Pulmonary artery endothelial cell (primary cell): ENCODE measurements at places on chromosomes 3 and 15. TPM values are rescaled to one million over a fixed set of nuclear protein-coding genes. Genes with fewer than 3 reads are reported as not detected.
A peak's percentile ranks its signal among the peaks of the same experiment; 100 is the strongest.

DNA sequence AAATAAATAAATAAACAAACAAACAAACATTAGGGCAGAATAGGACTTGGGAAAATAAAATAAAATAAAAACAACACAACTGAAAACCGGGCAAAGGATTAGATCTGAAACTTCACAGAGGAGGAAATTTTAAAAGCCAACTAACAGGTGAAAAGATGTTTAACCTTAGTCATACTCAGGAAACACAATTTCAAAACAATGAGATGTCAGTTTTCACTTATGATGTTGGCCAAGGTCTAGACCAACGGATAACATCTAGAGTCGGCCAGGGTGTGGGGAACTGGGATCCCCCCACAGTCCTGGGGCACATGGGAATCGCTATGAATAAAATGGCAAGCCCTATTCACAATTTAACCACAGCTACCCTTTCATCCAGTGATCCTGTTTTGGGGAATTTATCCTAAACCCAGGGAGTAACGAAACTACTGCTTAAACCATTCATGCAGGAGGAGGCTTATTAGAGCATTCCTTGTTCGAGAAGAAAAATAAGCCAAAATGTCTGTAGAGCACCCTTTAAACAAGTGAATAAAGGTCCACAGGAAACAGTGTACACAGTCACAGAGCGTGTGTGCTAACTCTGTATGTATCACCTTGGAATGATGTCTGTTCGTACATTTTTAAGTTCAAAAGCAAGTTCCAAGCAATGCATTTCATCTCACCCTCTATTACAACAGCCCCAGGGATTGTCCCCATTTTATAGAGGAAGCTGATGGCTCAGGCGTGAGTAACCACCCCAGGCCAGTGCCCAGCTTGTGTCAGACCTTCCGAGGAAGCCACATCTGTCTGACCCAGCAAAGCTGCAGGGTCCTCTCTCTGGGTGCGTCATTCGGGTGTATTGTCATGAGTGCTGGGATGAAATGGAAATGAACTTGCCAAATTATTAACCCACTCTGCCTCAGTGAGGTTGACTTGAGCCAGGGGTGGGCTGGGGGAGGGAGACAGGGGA, 6.3 kb upstream of the ANPEP start:
- DNase-seq: no peak

DNA sequence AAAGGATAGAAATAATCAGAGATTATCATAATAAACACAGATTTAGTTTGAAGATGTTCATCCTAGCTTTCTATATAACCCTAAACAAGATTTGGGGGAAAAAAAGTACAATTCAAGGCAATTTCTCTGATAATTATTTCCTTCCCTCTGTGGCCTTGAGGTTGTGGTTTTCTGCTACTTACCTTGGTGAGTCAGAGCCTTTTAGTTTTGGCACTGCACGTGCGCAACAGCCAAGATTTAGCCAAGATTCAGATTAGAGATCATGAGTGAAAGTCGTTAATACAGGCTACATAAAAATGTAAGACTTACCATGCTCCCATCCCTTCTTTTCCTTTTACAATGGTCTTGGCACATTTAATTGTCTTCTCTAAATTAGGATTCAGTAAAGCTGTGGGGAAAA, 6.7 kb downstream of the LYZL4 start:
- DNase-seq: no peak

DNA sequence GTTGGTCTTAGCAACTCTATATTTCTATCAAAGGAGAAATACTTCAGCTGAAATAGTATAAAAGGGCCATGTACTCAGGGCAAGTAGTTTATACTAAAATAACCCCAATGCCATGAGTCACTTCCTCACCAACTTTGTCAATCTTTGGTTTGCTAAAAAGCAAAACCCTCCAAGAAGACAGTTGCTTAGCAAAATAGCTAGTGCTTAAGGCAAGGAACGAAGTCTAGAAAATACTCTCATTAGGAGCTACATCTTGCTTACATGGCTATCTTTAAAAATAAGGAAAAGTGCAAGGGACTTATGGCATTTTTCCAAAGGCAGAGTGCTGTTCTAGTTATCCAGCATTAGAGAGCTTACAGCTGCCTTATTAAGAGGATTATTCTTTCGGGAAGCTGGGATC, 28.4 kb downstream of the P3H2 start:
- no peak for DNase-seq

DNA sequence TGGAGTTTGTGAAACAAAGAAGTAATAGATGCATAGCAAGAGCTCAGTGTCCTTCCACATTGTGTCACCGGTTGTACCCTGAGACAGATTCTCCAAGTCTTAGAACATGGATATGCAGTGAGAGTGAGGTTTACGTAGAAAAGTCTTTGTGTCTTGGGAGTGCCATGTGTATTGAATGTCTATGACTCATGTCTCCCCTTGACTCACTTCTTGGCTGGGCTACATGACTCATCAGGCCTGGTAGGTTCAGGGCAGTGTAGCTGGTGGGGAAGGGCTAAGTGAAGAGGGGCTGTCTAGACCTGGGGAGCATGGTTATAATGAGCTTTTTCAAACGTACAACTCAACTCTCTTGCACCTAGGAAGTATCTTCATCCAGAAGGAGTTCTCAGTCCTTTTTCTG, 167.4 kb downstream of the GAP43 start:
- peak; percentile 57 for DNase-seq

DNA sequence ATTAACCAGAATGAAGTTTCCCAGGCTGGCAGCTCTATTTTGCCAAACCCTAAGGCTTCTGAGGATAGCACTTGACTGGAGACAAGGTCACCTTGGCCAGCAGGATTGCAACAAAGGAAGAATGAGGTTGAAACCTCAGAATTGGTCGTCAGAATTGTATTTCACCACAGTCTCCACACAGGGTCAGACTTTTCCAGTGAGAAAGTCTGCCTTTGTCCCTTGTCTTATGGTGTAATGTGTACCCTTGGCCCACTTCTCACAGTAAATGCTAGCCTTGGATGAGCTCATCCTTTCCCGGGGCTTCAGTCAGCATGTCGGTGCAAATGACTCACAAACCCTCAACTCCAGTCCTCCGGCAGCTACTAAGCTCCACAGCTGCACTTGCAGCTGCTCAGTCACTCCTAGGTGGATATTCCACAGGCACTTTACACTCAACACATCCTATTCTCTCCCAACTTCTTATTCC, 19.7 kb downstream of the SSR3 start:
- peak; percentile 91 for DNase-seq

- no peak for DNase-seq
These were observed 5.2 kb upstream of the WNT7A start for GRCh38 chr3:13884851-13885703.

GRCh38 chr3:194779729-194780224, 94.1 kb downstream of the FAM43A start:
- DNase-seq: no peak

DNA sequence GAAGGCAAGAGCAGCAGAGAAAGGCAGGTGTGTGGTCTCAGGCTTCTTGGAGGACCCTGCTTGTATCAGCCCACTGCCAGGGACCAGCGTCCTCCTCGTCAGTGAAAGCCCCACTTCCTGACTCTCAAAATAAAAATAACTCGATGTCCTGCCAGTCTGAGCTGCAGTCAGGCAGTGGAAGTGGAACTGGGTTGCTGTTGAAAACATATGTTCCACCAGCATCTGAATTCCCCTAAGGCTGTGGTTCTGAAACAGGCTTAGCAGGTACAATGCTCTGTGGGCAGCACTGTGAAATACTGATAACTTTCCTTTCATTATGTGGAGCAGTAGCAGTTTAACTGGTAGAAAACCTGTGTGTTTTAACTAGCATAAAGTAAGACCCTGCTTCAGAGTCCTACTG, 121.6 kb upstream of the EIF1B start:
- DNase-seq: no peak

Gene CADM2
- total RNA-seq: 0.07 and 0.13 TPM in 2 replicates

Gene ERC2
- 0.53 and 1.6 TPM in 2 replicates for total RNA-seq

Gene INSYN1
- 0.11 and 0.26 TPM in 2 replicates for total RNA-seq
